ENCODE measurements at places on chromosomes 16 and 17.

GRCh38 chr17:49339354-49339753, 22.7 kb downstream of the ZNF652 start:
- no peaks in the 10 kb centered on the region for H3K27me3 ChIP-seq
- H3K4me3 ChIP-seq: no peak overlapping the region
- H3K27ac ChIP-seq: no peak overlapping the region
- H3K4me1 ChIP-seq: peaks cover 33% of the 10 kb centered on the region

DNA sequence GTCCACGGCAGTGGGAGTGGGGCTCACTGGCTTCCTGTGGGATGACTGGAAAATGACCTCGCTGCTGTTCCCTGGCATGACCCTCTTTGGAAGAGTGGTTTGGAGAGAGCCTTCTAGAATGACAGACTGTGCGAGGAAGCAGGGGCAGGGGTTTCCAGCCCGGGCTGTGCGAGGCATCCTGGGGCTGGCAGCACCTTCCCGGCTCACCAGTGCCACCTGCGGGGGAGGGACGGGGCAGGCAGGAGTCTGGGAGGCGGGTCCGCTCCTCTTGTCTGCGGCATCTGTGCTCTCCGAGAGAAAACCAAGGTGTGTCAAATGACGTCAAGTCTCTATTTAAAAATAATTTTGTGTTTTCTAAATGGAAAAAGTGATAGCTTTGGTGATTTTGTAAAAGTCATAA, 7.8 kb upstream of the RNF213 start:
- DNase-seq: peak; percentile 38
- no peak overlapping the region for H3K4me3 ChIP-seq
- H3K27me3 ChIP-seq: no peaks in the 10 kb centered on the region
- peaks cover under 1% of the 10 kb centered on the region for H3K4me1 ChIP-seq
- no peak overlapping the region for H3K27ac ChIP-seq

DNA sequence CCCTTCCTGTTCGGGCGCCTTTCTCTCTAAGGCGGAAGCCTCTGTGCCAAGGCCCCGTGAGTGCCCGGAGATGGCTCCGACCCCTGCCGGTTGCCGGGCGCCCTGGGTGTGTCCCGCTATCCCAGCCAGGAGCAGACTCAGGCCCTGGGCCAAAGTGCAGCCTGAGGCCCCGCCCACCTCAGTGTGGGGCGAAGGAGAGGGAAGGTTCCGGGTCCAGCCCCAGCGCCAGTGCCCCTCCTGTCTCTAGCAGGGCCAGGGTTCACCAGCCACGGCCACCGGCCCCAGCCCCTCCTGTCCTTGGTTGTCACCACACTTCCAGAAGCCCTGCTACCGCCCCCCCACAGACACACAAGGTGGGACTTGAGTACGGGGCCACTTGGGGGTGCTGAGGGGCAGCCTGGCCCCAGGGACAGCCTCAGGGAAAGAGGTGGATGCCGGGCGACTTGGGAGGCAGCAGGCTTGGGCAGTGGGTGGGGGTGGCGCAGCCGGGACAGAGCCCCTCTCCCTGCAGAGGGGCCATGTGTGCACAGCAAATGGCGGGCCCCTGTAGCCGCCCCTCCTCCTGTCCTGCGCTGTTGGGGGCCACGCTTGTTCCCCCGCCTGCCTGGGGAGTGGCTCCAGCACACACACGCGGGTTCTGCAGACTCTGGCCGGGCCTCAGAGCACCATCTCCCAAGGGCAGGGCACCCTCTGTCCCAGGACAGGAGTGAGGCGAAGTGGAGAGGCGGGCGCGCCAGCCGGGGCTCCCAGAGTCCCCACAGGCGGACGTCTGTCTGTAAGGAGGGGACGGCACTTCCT, 6.0 kb downstream of the C1QTNF8 start:
- H3K4me1 ChIP-seq: peaks cover 13% of the 10 kb centered on the region
- DNase-seq: no peak
- no peak overlapping the region for H3K27ac ChIP-seq
- H3K27me3 ChIP-seq: no peaks in the 10 kb centered on the region
- no peak overlapping the region for H3K4me3 ChIP-seq

GRCh38 chr17:57746221-57746620, 1.1 kb upstream of the CCDC182 start:
- H3K27ac ChIP-seq: no peak overlapping the region
- no peak for DNase-seq
- no peaks in the 10 kb centered on the region for H3K27me3 ChIP-seq
- H3K4me3 ChIP-seq: no peak overlapping the region
- H3K4me1 ChIP-seq: peaks cover 26% of the 10 kb centered on the region
- H3K36me3 ChIP-seq: no peaks in the 10 kb centered on the region

- H3K27me3 ChIP-seq: no peaks in the 10 kb centered on the region
- H3K4me1 ChIP-seq: peaks cover 9% of the 10 kb centered on the region
- no peak overlapping the region for H3K27ac ChIP-seq
Measured at GRCh38 chr17:76054112-76054476, 18.2 kb downstream of the SRP68 start.

DNA sequence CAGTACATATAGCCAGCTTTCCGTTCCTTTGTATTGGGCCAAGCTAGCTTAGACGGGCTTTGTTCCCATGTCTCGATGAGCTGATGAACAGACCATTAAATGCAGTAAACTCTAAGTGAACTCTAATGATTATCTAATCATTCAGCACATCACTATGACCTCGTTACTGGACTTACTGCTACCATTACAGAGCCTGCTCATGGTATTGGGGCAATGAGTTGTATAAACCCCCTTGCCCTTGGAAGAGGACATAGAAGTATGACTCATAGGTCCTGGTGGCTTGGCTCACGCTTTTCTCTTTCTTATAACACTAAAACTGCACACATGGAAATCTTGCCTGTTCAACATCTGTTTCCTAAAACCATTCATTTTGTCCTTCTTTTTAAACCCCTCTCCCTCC, 93.6 kb upstream of the DYNLRB2 start:
- H3K36me3 ChIP-seq: no peaks in the 10 kb centered on the region
- no peak overlapping the region for H3K4me3 ChIP-seq
- H3K27ac ChIP-seq: no peak overlapping the region
- H3K4me1 ChIP-seq: no peaks in the 10 kb centered on the region

Measured in neural crest cell (in vitro differentiated cells).